Skin of body (tissue), 3 donors: ENCODE measurements at places on chromosomes 4 and X. TPM values are rescaled to one million over a fixed set of nuclear protein-coding genes. Genes with fewer than 3 reads are reported as not detected.

GRCh38 chrX:56811599-56811998 lies 82.6 kb downstream of the NBDY start:
- no peak for DNase-seq

- no peak for DNase-seq
These were observed 35.4 kb downstream of the SEL1L3 start for GRCh38 chr4:25827373-25827772.

DNA sequence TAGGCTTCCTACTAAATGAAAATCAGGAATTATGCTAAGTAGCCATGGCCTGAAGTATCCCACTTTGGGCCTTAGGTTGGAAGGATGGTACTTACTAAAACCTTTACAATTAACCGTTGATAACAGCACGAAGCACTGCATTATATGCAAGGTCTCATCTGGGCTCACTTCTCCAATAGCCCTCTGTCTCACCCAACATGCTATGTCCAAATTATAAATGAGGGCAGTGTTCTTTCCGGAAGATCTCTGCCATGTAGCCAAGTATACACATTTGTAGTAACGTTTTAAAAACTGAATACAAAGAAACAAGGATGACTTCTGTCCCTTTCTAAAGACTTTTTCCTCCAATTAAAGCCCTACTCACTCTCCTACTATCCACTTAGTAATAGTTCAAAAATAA lies 51.6 kb downstream of the SCFD2 start:
- DNase-seq: no peak

DNA sequence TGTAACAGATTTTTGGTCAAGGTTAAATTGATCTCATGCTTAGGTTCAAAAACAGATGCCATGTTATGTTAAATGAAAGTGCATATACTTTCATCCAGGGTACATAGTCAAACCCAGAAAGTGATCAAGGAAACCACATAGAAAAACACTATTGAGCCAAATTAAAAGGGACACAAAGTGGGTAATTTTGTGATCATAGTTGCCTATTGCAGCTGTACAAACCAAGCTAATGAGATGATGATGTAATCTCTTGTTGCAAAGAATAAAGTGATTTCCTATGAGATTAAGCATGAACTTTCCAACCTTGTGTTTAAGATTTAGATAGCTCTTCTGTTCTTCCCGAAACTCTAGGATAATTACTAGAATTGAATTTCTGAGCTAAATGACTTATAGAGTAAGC lies 20.2 kb upstream of the LIMCH1 start:
- DNase-seq: no peak

- no peak for DNase-seq
These were observed 391 bp upstream of the IDUA start for GRCh38 chr4:986428-986878.

DNA sequence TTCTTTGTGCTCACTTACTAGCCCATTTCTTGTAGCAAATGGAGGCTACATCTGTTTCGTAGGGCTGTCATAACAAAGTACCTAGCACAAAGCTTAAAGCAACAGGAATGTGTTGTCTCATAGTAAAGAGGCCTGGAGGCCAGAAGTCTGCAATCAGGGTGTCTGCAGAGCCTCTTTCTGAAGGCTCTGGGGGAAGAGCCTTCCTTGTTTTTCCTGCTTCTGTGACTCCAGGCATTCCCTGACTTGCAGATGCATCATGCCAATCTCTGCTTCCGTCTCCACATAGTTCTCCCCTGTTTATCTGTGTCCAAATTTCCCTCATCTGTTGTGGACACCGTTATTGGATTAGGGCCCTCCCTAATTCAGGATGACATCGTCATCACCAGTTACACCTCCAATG lies 67.1 kb downstream of the SHROOM2 start:
- no peak for DNase-seq

DNA sequence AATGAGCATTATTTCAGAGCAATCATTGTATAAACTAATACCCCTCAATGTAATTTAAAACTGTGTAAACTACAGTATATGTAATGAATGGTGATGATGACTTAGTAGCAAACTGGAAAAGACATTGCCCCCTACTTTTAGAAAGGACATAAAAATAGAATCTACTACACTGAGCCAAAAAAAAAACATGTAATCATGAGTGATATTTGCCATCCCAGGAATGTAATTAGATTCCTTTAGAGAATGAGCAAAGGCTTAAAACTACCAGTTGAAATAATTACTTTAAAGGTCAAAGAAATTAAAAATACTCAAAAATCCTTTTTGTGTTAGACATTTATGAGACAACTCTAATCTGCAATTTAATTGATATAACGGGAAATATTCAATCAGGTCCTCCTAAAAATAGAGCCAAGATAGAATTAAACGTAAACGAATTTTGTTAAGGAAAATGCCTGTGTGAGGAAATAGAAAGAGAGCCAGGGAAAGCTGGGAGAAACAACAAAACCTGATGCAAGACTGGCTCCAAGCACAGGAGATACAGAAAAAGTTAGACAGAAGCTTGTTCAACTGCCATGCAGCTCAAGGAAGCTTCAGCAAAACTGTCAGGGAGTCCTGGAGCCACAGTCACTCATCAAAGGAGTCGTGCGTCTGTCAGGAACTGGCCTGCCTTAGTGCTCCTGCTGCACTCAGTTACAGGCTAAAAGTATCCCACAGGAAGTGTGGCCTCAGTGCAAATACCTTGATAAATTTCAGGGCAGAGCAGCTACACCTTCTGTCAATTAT lies 655.7 kb upstream of the INTU start:
- DNase-seq: no peak

- no peak for DNase-seq
These were observed 763 bp downstream of the PYURF start for GRCh38 chr4:88522702-88523324.

DNA sequence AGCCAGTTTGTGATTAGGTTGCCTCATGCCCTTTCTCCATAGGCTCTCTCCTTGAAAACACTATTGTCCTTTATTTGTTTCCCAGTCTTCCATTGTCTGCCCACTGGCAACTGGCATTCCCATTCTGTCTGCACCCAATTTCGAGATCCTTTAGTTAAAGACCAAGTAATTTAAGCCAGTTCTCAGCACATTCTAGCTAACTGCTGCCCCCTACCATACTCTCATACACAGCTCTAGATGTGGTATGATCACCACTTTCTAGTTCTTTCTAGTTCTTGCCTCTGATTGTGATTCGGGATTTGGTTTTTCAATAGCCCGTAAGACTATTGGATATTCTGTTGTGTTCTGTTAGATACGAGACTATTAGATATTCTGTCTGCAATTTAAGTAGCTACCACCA lies 135.8 kb upstream of the TRPC5 start:
- DNase-seq: no peak

DNA sequence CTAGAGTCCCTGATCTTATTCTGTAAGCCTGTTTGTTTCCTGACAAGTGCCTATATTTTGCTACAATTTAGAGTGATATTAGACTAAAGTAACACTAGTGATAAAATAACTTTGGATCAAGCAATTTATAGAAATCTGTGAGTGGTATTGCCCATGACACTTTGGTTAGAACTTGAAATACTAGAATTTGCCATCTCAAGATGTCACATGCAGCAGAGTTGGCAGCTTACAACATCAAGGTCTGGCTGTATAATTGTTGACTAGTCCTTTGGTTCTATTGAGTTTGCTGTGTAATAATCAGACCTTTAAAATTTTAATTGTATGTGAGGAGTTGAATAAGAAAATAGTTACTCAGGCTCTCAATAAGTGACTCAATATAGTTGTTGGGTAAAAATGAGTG lies 167.1 kb downstream of the RAPGEF2 start:
- DNase-seq: no peak

DNA sequence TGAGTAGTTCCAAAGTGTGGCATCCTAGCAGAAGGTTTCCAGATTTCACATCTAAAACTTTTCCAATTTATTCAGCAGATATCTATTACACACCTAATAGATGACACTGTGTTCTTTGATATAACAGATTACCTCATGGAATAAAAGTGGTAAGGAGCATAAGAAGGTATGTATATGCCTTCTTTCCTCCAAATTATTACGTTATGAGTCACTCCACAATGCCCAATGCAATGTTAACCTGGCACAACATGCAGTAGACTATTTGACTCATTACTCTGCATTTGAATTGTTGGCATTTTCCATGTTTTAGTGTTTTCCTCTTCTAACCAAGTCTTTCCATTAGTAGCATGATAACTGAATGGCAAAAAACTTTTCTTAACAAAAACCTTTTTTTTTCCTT lies 383.6 kb downstream of the ADGRL3 start:
- DNase-seq: no peak

DNA sequence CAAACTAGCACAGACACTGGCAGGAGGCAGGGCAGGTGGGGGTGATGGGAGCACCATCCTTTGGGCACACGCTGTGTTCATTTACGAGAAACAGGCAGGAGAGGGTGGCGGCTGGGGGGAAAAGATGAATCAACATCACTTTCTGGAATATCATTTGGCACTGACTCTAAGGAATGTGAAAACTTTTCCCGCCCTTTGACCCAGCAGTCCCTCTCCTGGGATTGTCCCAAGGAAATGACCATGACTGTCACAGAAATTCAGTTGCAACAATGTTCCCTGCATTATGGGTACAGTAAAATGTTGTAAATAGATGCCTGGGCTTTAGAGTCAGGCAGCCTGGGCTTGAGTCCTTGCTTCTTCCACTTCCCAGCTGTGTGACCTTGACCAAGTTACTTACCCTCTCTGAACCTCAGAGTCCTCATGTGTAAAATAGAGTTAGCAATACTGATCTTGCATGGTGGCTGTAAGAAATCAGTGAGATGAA lies 58.6 kb downstream of the ABLIM2 start:
- no peak for DNase-seq

DNA sequence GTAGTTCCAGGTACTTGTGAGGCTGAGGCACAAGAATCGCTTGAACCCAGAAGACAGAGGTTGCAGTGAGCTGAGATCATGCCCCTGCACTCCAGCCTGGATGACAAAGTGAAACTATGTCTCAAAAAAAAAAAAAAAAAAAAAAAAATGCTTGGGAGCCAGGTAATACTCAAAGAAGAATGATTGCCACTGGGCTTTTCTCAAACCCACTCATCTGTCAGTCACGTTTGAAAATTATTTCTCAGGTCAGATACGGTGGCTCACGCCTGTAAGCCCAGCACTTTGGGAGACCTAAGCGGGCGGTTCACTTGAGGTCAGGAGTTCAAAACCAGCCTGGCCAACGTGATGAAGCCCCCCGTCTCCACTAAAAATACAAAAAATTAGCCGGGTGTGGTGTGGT lies 155.7 kb downstream of the RELL1 start:
- DNase-seq: no peak

- DNase-seq: peak; percentile 3
These were observed 546 bp downstream of the ZRSR2 start for GRCh38 chrX:15790769-15791290.

GRCh38 chrX:2819345-2820135 lies 9.2 kb upstream of the GYG2 start:
- DNase-seq: no peak

GRCh38 chr4:164318350-164318749 lies 435.6 kb upstream of the SMIM31 start:
- no peak for DNase-seq

- no peak for DNase-seq
These were observed 12.3 kb downstream of the PITX2 start for GRCh38 chr4:110610620-110610939.

- DNase-seq: no peak
These were observed 440.1 kb downstream of the AFF2 start for GRCh38 chrX:148940411-148940996.

- DNase-seq: no peak
These were observed 515.5 kb upstream of the AGA start for GRCh38 chr4:177957596-177958360.

DNA sequence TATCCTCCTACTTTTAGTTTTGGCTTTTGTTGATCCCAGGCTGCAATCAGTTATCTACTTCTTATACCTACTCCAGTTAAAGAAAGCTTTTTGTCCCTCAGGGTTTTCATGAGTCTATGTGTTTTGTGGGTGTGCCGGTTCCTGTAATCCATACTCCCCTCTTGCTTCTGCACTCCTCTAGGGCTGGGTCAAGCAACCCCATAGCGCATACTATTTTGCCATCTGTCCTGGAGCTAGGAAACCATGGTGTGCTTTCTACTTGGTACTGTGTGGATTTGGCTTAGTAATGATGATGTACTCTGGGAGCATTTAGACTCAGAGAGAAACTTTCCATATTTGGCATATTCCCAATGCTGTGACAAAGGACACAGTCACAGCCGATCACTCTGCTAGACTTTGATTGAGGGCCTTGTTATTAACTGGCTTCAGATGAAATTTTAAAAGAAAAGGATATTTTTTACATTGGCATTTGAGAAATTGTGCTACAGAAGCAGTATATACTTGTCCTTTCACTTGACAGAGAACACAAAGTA lies 86.1 kb upstream of the GRXCR1 start:
- DNase-seq: no peak

GRCh38 chr4:146590801-146591200 lies 47.9 kb upstream of the POU4F2 start:
- DNase-seq: no peak

- DNase-seq: no peak
These were observed 15.6 kb upstream of the ADH4 start for GRCh38 chr4:99159699-99160098.

GRCh38 chr4:173448103-173448502 lies 49.2 kb upstream of the SCRG1 start:
- peak; percentile 90 for DNase-seq

Gene VCX3B
- not detected for total RNA-seq

Gene TBC1D19
- 29.8 TPM for total RNA-seq

Gene USP17L22
- not detected for total RNA-seq

Gene PPP4R3C
- total RNA-seq: not detected

Gene SYTL4
- total RNA-seq: 3.8 TPM

Gene GPR101
- total RNA-seq: not detected

Gene PLS3
- 137 TPM for total RNA-seq

Gene TEC
- total RNA-seq: 5.5 TPM

Gene PIGA
- total RNA-seq: 22.2 TPM
